CD4-positive, alpha-beta T cell treated with Interferon gamma for 1 hour (primary cell): ENCODE measurements at places on chromosomes 11 and 22.

DNA sequence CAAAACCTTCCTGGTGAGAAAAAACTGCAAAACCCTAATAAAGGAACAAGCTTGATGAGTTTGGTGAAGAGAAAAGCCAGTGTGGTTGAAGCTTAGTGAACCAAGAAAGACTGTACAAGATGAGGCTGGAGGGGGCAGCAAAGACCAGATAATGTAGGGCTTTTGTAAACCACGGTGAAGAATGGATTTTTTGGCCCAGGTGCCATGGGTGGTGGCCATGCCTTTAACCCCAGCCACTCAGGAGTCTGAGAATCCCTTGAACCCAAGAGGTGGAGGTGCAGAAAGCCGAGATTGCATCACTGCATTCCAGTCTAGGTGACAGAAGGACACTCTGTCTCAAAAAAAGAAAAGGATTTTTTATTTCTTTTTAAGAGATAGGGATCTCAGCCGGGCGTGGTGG, 5.0 kb upstream of the ZDHHC5 start:
- no peak for DNase-seq

- no peak for DNase-seq
These were observed 18.2 kb downstream of the DDX17 start for GRCh38 chr22:38487946-38488345.

DNA sequence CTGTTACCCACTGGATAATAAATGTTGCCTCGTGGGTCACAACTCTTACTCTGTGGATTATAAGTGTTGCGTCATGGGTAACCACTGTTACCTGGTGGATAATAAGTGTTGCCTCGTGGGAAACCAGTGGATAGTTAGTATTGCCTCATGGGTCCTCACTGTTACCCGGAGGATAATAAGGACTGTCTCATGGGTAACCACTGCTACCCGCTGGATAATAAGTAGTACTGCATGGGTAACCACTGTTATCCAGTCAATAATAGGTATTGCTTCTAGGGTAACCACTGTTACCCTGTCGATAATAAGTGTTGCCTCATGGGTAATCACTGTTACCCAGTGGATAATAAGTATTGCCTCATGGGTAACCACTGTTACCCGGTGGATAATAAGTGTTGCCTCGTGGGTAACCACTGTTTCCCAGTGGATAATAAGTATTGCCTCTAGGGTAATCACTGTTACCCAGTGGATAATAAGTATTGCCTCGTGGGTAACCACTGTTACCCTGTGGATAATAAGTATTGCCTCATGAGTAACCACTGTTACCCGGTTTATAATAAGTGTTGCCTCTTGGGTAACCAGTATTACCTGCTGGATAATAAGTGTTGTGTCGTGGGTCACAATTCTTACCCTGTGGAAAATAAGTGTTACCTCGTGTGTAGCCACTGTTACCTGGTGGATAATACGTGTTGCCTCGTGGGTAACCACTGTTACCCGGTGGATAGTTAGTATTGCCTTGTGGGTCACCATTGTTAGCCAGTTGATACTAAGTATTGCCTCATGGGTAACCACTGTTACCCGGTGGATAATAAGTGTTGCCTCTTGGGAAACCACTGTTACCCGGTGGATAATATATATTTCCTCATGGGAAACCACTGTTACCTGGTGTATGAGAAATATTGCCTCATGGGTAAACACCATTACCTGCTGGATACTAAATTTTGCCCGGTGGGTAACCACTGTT, 15.7 kb upstream of the NXPE4 start:
- DNase-seq: no peak

- no peak for DNase-seq
These were observed 8.8 kb upstream of the MB start for GRCh38 chr22:35625763-35626432.

DNA sequence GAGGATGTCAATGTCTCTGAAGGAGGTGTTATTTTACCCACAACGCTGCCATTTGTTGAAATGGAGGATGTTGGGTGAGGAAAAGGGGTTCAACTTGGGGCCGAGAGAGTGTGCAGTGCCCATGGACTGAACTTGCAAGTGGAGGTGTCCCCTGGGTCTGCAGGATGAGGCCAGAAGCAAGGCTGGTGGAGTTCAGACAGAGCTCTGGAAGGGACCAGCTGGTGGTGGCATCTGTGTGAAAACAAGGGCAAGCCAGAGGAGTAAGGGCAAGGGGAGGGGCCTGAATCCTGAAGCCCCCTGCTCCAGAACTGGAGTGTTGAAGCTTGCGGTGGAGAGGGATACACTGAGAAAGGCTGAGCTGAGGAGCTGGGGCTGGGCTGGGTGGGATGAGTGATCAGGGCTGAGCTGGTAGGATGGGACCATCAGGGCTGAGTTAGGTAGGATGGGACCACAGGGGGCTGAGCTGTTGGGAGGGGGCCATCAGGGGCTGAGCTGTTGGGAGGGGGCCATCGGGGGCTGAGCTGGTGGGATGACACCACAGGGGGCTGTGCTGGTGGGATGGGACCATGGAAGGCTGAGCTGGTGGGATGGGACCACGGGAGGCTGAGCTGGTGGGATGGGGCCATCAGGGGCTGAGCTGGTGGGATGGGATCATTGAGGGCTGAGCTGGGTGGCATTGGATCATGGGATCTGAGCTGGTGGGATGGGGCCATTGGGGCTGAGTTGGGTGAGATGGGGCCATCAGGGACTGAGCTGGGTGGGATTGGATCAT, 13.4 kb upstream of the CTSD start:
- DNase-seq: no peak

- no peak for DNase-seq
These were observed 72.0 kb downstream of the PRR5L start for GRCh38 chr11:36367806-36368680.

DNA sequence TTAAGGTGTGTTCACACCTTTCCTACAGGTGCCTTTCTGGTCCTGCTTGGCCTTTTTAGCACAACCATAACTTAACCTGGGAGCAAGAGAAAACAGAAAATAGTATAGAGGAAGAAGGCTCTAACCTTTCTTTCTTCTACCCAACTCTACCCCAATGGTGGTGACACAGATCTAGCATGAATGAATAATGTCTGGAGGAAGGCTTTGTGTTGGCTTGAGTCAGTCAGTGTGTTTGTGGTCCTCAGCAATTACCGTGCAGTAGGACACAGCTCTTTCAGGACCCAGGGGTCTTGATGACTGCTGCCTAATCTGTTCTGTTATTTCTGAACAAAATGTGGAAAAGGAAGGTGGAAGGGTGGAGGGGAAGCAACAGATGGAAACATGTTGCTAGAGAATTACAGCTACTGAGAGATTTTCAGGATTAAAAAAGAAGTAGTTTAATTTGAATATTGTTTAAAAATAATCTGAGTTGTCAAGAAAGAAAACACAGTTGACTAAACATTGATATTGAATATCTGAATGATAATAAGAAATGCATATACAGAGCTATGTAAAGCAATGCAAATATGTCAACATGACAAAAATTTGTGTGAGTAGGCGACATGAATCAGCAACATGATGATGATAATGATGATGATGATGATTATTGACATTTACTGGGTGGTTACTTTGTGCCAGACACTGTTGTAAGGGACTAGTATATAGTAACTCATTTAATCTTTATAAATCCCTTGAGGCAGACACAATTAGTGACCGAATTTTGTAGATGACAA, 55.3 kb downstream of the AASDHPPT start:
- no peak for DNase-seq

- DNase-seq: no peak
These were observed 65.1 kb upstream of the YPEL1 start for GRCh38 chr22:21800552-21801303.

- DNase-seq: peak; percentile 17
These were observed 33.6 kb downstream of the ASRGL1 start for GRCh38 chr11:62370743-62371440.

- DNase-seq: no peak
These were observed 32.7 kb upstream of the CD82 start for GRCh38 chr11:44532809-44533208.

GRCh38 chr11:108431997-108432396, 35.3 kb downstream of the C11orf65 start:
- DNase-seq: no peak

GRCh38 chr11:3738241-3738640, 59.1 kb downstream of the NUP98 start:
- no peak for DNase-seq
